H54 (cell line): ENCODE measurements at places on chromosomes 16 and 17.

DNA sequence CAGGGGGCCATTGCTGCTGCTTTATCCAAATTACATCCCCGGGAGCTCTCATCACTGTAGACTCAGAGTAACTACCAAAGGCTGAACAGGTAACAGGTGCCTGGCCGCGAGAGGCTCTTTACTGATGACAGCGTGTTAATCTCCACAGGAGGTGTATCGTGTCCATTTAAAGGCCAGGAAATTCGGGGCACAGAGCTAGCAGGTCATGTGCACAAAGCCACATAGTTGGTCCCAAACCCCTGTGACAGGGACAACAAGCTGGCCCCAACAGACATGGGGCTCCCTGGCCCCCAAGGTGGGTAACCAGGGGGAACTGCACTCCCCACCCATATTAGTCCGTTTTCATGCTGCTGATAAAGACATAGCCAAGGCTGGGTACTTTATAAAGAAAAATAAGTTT, 55.3 kb upstream of the RBFOX3 start:
- DNase-seq: no peak

GRCh38 chr16:49336581-49336980, 37.0 kb upstream of the C16orf78 start:
- DNase-seq: no peak

DNA sequence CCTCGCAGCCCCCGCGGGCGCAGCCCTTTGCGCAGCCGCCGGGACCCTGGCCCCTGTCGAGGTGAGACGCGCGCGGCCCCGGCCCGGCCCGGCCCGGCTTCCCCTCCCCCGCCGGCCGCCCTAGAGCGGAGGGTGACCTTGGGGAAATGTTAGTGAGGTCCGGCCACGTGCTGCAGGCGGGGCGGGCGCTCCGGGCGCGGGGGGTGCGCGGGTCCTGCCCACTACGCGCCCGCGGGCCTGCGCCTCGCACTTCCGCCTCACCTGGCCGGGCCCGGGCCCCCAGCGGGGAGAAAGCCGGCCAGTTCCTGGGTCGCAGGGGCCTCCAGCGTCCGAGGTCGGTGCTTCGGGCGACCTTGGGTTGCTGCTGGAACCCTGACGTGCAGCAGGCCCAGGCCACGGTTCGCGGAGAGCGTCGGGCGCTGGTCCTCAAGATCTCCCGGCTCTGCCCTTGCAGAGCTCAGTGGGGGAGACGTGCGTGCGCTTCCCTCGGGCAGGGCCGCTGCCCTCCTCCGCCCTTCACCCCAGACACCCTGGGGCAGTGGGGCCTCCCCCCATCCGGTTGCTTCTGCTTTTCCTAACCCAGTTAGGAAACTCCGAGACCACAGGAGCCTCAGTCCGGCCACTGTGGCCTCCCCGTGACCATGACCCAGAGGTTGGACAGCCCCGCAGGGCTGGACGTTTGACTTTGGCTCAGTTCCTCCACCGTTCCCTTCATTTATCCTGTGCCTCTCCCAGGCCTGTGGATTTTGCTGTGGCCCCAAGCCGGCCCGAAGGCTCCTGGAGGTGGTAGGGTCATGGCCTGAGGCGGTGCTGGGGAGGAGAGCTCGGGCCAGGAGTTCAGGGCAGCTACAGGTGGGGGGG, 791 bp downstream of the MCRIP2 start:
- DNase-seq: no peak

DNA sequence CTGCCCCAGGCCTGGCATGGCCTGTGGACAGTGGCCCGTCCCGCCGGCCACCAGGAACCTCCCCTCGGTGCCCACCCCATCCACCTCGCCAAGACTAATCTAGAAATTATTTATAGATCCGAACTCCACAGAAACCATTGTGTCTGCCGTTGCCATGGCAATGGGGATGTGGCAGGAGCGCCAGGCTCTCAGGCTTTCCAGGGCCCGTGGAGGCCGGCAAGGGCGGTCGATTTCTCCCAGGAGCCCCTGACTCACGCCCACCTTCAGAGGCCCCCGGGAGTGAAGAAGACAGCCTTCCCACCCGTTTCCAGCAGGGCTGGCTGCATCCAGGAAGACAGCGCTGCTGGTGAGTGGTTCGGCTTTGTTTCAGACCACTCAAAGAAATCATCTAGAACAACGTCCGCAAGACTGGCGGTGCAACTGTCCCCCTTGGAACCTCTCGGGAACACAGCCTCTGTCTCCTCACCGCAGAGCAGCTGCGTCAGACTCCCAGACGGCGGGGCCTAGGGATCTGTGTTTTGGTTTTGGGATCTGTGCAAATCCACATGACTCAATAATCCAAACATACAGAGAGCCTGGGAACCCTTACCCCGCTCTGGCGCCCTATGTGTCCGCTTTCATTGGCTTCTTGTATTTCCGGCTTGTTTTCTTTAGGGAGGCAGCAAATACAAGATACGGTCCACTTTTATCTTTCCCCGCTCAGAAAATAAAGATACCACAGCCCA, 48.5 kb upstream of the ZCCHC14 start:
- peak; percentile 35 for DNase-seq
